ENCODE measurements at places on chromosomes 11 and 22.

- DNase-seq = no peak
These were observed 63.8 kb downstream of the RBX1 start for GRCh38 chr22:41015003-41015402.

DNA sequence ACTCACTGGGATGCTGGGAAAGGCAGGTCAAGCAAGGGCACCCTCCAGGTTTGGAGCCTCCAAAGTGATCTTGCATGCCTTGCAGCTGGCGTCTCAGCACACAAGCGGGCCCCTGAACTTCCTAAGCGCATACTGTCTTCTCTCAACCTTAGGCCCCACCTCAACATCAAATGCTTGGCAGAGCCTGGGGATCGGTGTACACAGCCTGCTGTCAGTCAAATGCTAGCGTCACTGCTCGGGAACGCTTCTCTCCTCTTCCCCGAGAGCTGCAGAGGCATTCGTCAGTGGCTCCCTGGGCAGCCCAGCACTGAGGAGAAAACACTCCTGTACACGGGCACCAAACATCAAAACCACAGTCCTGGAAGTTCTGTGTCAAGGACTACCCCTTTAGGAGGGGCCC is 124.9 kb downstream of the C11orf58 start:
- DNase-seq = no peak

GRCh38 chr11:71971680-71972079 is 27.0 kb upstream of the IL18BP start:
- no peak for DNase-seq

- DNase-seq = no peak
These were observed 54.5 kb downstream of the PACS1 start for GRCh38 chr11:66124564-66124963.

- DNase-seq = no peak
These were observed 12.3 kb downstream of the EHD1 start for GRCh38 chr11:64866173-64866491.

GRCh38 chr11:127137771-127138280 is 137.3 kb upstream of the KIRREL3 start:
- no peak for DNase-seq
